ENCODE measurements at places on chromosomes 16 and 17. TPM values are rescaled to one million over a fixed set of nuclear protein-coding genes. Genes with fewer than 3 reads are reported as not detected.

GRCh38 chr17:77957235-77957856 lies 1.2 kb upstream of the TNRC6C start:
- peak; percentile 34 for DNase-seq

DNA sequence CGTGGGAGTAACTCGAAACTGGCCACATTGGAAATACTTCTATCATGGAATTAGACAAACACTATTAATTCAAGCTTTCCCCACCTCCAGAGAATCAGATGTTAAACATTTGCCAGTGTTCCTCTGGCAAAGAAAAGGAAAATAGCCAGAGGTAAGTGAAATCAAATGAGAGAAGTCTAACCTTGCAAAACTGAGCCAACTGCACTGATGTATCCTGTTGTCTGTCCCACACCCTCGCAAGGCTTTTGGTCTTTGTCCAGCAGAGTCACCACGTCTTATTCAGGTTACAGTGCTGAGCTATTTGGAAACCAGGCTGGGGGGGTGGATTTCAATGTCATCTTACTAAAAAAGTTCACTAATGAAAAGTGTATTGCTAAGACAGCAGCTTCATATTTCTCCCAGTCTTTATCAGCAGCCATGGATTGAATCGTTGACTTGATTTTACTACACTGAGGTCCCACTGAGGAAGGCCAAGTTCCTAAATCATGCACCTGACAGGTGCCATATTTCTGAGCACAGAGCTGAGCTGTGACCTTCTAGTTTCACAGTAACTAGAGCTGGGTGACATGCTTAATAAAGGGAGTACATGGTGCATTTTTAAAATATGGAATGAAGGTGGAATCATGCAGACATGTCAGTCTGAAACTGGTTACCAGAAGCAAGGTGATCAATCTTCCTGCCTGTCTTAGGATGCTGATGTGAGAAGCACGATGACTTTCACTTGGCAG lies 85.2 kb upstream of the HSBP1 start:
- no peak for DNase-seq

GRCh38 chr16:11582157-11582814 lies 4.4 kb downstream of the LITAF start:
- no peak for DNase-seq

- no peak for DNase-seq
Measured at GRCh38 chr16:10309271-10309932, 76.5 kb upstream of the ATF7IP2 start.

DNA sequence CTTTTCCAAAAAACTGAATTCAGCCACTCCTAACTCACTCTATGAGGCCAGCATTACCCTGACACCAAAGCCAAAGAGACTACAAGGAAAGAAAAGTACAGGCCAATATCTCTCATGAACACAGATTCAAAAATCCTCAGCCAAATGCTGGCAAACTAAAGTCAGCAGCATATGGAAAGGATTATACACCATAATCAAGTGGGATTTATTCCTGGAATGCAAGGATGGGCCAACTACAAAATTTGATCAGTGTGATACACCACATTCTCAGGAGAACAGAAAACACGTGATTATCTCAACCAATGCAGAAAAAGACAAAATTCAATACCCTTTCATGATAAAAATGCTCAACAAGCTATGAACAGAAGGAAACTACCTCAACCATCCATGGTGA lies 7.7 kb upstream of the AATK start:
- DNase-seq, result no peak

- no peak for DNase-seq
Measured at GRCh38 chr17:47862621-47863440, 11.9 kb upstream of the SP6 start.

DNA sequence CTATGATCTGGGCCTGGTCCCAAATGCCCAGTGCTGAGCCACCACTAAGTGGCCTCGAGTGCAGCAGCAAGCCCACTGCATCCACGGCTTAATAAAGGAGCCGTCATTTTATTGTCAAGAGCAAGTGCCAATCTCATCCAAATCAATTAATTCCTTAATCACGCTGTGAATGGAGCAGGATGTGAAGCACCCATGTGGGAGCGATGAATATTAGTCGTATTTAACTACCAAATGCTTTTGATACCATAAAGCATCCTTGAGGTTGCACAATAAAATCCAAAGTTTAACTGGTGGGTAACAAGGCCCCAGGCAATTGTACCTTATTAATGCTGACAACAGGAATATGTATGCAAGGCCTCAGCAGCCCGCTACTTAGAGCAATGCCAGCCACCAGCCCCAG lies 226.0 kb upstream of the C16orf82 start:
- no peak for DNase-seq

DNA sequence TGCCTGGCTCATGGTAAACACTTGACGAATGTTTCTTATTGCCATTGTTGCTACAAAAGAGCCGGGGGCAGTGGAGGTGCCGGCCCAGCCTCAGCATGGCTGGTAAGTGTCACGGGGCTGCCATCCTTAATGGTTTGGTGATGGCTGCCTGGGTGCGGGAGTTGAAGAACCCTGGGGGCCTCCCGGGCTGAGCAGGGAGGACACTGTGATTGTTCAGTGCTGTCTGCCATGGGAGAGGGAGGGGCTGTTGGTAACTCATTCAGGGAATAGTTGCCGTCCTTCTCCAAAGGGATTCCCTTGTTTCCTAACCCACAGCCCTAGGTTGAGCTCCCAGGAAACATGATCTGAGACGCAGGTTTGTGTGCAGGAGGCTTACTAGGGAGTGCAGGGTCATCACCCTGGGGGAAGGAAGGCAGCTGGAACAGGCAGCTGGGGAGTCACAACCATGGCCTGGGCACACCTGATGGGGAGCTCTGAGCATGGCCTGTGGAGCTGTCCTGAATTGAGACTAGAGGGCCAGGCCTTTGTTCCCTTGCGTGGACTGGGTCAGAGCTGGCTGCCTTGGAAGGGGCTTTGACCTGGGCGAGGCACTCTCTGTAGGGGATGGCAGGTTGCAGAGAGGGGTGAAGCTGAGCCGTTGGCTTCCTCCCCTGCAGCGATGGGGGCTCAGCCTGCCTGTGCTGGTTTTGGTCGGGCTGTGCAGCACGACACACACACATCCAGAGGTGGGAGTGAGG lies 85.7 kb downstream of the PLCG2 start:
- no peak for DNase-seq

DNA sequence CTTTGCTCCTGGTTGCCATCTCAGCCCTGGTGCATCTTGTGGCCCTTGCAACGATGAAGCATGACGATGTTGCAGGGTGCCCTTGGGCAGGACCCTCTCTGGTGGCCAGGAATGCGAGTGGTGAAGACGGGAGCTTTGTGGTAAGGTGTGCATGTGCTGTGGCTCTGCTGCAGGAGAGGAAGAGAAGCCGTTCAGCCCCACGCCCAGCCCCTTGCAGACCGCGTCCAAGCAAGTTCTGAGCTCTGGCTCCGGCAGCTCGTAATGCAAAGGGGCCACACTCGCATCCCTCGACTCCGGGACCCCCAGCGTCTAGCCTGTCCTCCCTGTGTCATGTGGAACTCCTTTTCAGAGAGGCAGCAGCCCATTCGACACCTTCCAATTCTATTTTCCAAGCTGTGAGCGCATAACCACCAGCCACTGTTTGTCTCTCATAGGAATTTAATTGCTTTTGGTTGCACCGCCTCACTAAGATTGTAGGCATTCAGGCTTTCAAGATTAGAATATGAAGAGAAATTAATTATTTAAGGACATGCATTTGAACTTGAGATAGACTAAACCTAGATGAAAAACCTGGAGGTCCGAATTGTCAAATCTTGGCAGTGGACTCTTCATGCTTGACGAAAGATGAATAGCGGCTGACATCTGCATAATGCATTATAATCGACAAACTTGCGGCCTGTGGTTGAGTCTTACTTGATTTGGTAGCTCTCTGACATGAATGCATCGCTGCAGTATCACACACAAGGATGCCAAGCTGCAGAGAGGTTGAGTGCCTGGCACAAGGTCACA lies 21.1 kb upstream of the KCNG4 start:
- no peak for DNase-seq

DNA sequence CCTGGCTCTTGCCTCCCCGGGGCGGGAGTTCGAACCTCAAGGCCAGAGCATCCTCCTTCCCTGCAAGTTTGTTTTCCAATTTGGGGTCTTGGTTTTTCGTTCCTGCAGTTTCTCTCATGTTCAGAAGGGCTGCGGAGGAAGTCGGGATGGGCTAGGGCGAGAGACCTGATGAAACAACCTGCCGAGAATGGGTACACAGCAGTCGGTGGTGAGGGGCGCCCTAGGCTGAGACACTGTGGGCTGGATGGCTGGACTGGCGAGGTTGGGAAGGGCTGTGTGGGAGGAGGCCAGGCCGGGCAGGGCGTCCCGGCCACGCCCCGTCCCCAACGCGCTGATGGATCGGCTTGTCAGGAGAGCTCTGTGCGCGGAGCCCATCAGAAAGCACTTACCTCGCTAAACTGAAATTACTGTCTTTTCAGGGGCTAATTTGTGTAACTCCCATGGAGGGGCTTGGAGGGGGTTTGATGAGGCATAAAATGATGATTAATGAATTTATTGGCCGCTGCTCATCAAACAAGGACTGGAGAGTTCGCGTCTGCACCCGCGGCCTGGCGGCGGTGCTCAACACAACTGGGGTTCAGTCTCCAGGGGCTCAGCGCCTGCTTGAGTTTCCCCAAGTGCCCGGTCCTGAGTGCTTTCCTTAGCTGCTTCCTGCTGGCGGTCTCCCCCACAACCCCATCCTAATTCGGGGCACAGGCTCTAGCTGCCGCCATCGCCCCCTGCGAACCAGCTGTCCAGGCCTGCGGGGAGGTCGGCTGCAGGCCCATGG lies 9.0 kb downstream of the IRX5 start:
- DNase-seq, result no peak

HSD11B2 gene
- total RNA-seq, result 0.32 TPM

EMP2 gene
- 59.9 TPM for total RNA-seq

CRHR1 gene
- total RNA-seq, result 0.27 TPM

HOXB1 gene
- not detected for total RNA-seq

ATP1B2 gene
- total RNA-seq, result 0.27 TPM

OTOP3 gene
- not detected for total RNA-seq

CHMP1A gene
- 56.1 TPM for total RNA-seq

CTDNEP1 gene
- 29.2 TPM for total RNA-seq

NUPR1 gene
- 64.9 TPM for total RNA-seq

RAB34 gene
- total RNA-seq, result 89.9 TPM

Data from SK-MEL-5 (cell line).